ENCODE measurements at places on chromosomes 5 and 9.

- H3K4me3 ChIP-seq, result no peak overlapping the region
- no peak overlapping the region for H3K27ac ChIP-seq
- H3K27me3 ChIP-seq, result no peaks in the 10 kb centered on the region
- no peaks in the 10 kb centered on the region for H3K36me3 ChIP-seq
- DNase-seq, result no peak
These were observed 620.4 kb downstream of the SLCO4C1 start for GRCh38 chr5:101675510-101676219.

GRCh38 chr5:157799578-157799977 is 56.1 kb downstream of the LSM11 start:
- no peak overlapping the region for H3K4me3 ChIP-seq
- no peaks in the 10 kb centered on the region for H3K27me3 ChIP-seq
- DNase-seq, result no peak
- peaks cover 3% of the 10 kb centered on the region for H3K4me1 ChIP-seq
- H3K36me3 ChIP-seq, result peaks cover 62% of the 10 kb centered on the region
- H3K27ac ChIP-seq, result no peak overlapping the region

DNA sequence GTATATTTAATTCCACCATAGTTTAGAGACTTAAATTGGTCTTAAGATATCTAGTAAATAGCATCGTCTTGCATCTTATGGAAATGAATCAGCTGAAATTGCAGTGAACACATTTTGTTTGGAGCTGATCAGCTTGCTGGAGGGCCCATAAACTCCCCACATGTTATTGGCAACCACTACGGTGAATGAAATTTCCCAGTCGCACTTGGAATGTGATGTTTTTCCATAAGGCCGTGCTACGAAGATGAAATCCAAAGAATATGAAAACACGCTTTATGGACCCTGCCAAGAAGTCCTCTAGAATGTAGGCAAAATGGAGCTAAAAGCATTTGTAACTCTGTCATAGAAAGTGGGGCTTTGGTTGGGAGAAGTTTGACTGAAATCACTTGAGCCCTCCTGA is 572.1 kb downstream of the ACTL7B start:
- H3K36me3 ChIP-seq, result no peaks in the 10 kb centered on the region
- no peaks in the 10 kb centered on the region for H3K27me3 ChIP-seq
- no peak overlapping the region for H3K27ac ChIP-seq
- H3K4me3 ChIP-seq, result no peak overlapping the region
- H3K4me1 ChIP-seq, result no peaks in the 10 kb centered on the region

DNA sequence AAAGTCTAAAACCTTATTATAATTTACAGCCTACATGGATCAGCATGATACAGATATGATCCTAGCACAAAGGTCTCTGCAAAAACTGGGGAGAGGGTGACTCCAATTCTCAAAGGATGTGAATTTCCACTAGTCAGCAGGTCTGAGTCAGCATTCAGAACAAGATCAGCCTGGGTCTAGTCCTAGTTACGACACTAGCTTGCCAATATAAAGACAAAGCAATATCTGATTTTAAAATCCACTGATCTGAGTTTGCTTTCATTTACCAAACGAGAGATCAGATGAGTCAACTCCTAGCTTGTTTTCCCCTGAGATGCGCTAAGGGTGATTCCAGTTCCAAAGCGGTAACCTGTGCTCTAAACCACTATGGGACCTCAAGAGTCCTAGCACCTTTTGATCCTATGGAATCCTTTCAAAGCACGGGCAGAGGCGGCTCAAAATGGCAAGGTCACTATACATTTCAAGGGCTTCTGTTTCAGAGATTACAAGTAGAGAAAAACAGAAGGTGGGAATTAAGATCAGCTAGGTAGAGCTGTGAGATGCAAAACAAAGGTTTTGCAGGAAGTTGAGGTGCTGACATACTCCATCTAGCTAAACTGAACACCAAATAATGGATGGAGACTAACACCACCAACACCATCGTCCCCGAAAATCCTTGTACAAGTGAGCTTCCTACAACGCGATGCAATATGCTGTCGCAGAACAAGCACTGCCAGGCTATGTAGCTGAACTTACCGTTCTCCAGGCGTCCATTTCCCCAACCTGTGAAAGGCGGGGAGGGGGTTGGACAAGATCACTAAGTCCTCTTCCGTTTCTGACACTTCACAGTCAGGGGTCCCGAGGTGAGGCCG is 906 bp downstream of the SLC25A51 start:
- peak overlapping the region; percentile 86 for H3K27ac ChIP-seq
- no peak for DNase-seq
- H3K36me3 ChIP-seq, result peaks cover 17% of the 10 kb centered on the region
- no peaks in the 10 kb centered on the region for H3K27me3 ChIP-seq
- peak overlapping the region; percentile 85 for H3K4me3 ChIP-seq

DNA sequence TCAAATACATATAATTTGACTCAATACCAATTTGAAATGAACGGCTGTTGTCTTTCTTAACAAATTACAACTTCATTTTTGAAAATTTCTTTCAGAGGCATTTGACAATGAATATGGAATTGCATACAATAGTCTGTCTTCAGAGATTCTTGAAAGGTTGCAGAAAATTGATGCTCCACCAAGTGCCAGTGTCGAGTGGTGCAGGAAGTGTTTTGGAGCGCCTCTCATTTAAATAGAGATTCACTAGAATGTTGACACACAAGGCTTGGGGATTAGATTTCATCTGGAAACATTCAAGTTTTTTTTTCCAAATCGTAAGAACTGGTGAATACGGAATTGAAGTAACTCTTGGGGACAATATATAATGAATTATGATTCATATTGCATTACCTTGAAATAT is 8.1 kb downstream of the RPS6 start:
- no peak overlapping the region for H3K4me3 ChIP-seq
- H3K27me3 ChIP-seq, result no peaks in the 10 kb centered on the region
- no peaks in the 10 kb centered on the region for H3K4me1 ChIP-seq
- no peak for DNase-seq
- H3K27ac ChIP-seq, result no peak overlapping the region
- peaks cover 96% of the 10 kb centered on the region for H3K36me3 ChIP-seq

GRCh38 chr9:113585555-113585954 is 122.0 kb downstream of the RGS3 start:
- H3K27me3 ChIP-seq, result no peaks in the 10 kb centered on the region
- peaks cover 91% of the 10 kb centered on the region for H3K4me1 ChIP-seq
- H3K36me3 ChIP-seq, result peaks cover 43% of the 10 kb centered on the region
- H3K4me3 ChIP-seq, result no peak overlapping the region
- no peak for DNase-seq

DNA sequence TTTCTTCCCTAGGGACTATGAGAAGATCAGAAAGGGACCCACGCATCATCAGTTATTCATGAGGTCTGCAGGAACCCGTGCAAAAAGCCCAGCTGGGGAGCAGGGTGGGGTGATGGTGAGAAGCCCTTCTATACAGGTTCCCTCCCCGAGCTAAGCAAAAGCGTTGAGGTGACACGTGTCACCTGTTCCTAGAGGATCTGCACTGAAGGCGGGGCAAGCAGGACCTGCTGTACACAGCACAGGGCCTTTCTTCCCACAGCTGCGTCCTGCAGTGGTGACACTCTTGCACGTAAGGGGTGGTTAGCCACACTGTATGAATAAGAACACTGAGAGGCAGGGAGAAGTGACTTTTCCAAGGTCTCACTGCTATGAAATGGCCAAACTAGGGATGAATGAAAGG is 37.2 kb upstream of the SH3PXD2B start:
- H3K36me3 ChIP-seq, result no peaks in the 10 kb centered on the region
- H3K4me3 ChIP-seq, result no peak overlapping the region
- DNase-seq, result no peak
- H3K27ac ChIP-seq, result no peak overlapping the region

DNA sequence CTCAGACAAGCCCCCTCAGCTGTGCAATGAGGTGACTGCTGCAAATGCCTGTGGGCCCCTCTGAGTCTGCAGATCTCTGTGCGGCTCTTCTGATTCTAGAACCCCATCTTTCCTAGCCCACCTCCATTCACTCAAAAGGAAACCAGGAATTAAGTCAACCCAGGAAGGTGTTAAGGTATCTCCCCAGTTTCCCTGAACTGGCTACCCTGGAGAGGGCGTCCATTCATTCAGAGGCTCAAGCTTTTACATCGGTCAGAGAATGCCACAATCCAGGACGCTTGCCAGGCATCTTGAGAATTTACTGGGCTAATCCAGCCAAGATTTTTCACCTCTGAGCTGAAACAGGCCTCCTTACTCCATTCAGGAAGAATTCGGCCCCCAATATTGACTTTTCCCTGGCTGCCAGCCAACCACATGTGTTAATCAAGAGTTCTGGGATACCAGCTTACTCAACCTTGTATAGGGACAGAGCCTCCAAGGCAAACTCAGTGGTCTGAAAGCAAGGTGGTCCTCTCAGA is 889 bp upstream of the ADAMTS12 start:
- DNase-seq, result no peak
- no peak overlapping the region for H3K27ac ChIP-seq
- peak overlapping the region; percentile 52 for H3K4me3 ChIP-seq

GRCh38 chr9:27460226-27461023 is 63.7 kb upstream of the IFNK start:
- H3K27me3 ChIP-seq, result no peaks in the 10 kb centered on the region
- peaks cover 30% of the 10 kb centered on the region for H3K4me1 ChIP-seq
- no peaks in the 10 kb centered on the region for H3K36me3 ChIP-seq
- H3K4me3 ChIP-seq, result no peak overlapping the region
- H3K27ac ChIP-seq, result peak overlapping the region; percentile 1

GRCh38 chr9:126804696-126805553 is at the start of gene ZBTB43:
Gene ZBTB43, plus strand, starts transcription at chr9:126805040. Its CDS starts 27,470 bp downstream, at chr9:126832510.
- no peaks in the 10 kb centered on the region for H3K27me3 ChIP-seq
- H3K4me1 ChIP-seq, result peaks cover 40% of the 10 kb centered on the region
- peaks cover 12% of the 10 kb centered on the region for H3K36me3 ChIP-seq
- peak within 1 kb of the TSS; percentile 95 for H3K4me3 ChIP-seq

DNA sequence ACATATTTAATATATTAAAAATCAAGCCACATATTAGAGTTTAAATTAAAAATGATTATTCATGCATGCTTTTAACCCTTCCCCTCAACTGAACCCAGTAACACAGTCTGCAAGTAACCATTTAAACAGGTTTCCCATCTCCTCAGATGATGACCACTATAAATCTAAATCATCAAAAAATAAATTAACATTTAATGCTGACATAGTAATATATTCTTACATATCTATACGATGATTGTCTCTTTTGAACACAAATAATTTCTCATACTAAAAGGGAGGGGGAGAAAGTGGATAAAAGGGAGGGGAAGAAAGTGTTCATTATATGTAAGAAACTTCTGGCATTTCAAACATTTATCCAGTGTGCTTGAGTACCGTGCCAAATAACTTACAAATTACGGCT is 701.6 kb downstream of the MTRR start:
- DNase-seq, result no peak
- no peaks in the 10 kb centered on the region for H3K27me3 ChIP-seq
- no peaks in the 10 kb centered on the region for H3K4me1 ChIP-seq
- H3K27ac ChIP-seq, result no peak overlapping the region

GRCh38 chr5:74490814-74491213 is 149.7 kb downstream of the ENC1 start:
- DNase-seq, result no peak
- H3K36me3 ChIP-seq, result no peaks in the 10 kb centered on the region
- H3K27me3 ChIP-seq, result no peaks in the 10 kb centered on the region
- H3K4me1 ChIP-seq, result no peaks in the 10 kb centered on the region
- H3K27ac ChIP-seq, result no peak overlapping the region

All from lower lobe of right lung (tissue), 2 donors.